ENCODE measurements at places on chromosomes 5 and 9. TPM values are rescaled to one million over a fixed set of nuclear protein-coding genes. Genes with fewer than 3 reads are reported as not detected.

RAI14 gene
- 91.8 TPM for total RNA-seq

GBGT1 gene
- 2.5 TPM for total RNA-seq

GABRA1 gene
- not detected for total RNA-seq

ZFR gene
- 53.5 TPM for total RNA-seq

SLC25A2 gene
- not detected for total RNA-seq

SPATA31C1 gene
- not detected for total RNA-seq

F2RL1 gene
- 260 TPM for total RNA-seq

NRG2 gene
- total RNA-seq: 2.0 TPM

TMEM161B gene
- 9.1 TPM for total RNA-seq

EGFLAM gene
- total RNA-seq: not detected

SOHLH1 gene
- total RNA-seq: not detected

KCNN2 gene
- 0.06 TPM for total RNA-seq

SHOC1 gene
- not detected for total RNA-seq

C5orf46 gene
- not detected for total RNA-seq

NR5A1 gene
- total RNA-seq: not detected

TAF11L9 gene
- not detected for total RNA-seq

HTR4 gene
- not detected for total RNA-seq

CCNI2 gene
- total RNA-seq: not detected

LEAP2 gene
- total RNA-seq: 1.6 TPM

DMRTA1 gene
- 0.73 TPM for total RNA-seq

IL33 gene
- 0.87 TPM for total RNA-seq

CHSY3 gene
- total RNA-seq: 0.13 TPM

GRIN3A gene
- total RNA-seq: not detected

RASEF gene
- 9.2 TPM for total RNA-seq

ADAMTS2 gene
- 0.22 TPM for total RNA-seq

ANKRD20A1 gene
- total RNA-seq: 1.0 TPM

NEUROG1 gene
- not detected for total RNA-seq

MEGF9 gene
- 19.9 TPM for total RNA-seq

PTBP3 gene
- 28.0 TPM for total RNA-seq

SLC23A1 gene
- total RNA-seq: 1.5 TPM

DIPK1B gene
- 10.1 TPM for total RNA-seq

TCF7 gene
- total RNA-seq: 15.3 TPM

OGN gene
- not detected for total RNA-seq

PCDHB7 gene
- total RNA-seq: not detected

SREK1 gene
- total RNA-seq: 35.3 TPM

GRXCR2 gene
- total RNA-seq: not detected

SLC6A18 gene
- total RNA-seq: not detected

FAM169A gene
- 4.2 TPM for total RNA-seq

PDE8B gene
- 1.1 TPM for total RNA-seq

OR13C9 gene
- not detected for total RNA-seq

PCDHB12 gene
- total RNA-seq: 0.04 TPM

TICAM2 gene
- 1.1 TPM for total RNA-seq

TIMD4 gene
- 1.3 TPM for total RNA-seq

FOXI1 gene
- not detected for total RNA-seq

GNA14 gene
- not detected for total RNA-seq

ZCCHC10 gene
- total RNA-seq: 25.8 TPM

AGXT2 gene
- total RNA-seq: not detected

FOXD4L4 gene
- not detected for total RNA-seq

OTP gene
- total RNA-seq: 0.03 TPM

ABLIM3 gene
- total RNA-seq: 19.5 TPM

WDR38 gene
- not detected for total RNA-seq

CFAP157 gene
- 0.06 TPM for total RNA-seq

TMED9 gene
- total RNA-seq: 284 TPM

HEXB gene
- total RNA-seq: 112 TPM

TENT4A gene
- 24.7 TPM for total RNA-seq

INSYN2B gene
- 0.61 TPM for total RNA-seq

LHX6 gene
- total RNA-seq: 0.61 TPM
